ENCODE measurements at places on chromosomes 11 and 22.

GRCh38 chr22:48209473-48210197 is 1447.2 kb downstream of the TBC1D22A start:
- DNase-seq: no peak

- DNase-seq: no peak
These were observed 1.6 kb downstream of the NPAT start for GRCh38 chr11:108220721-108221336.

- DNase-seq: no peak
These were observed 9.7 kb upstream of the PIWIL4 start for GRCh38 chr11:94557421-94557820.

GRCh38 chr11:103659743-103660142 is 376.7 kb upstream of the DDI1 start:
- DNase-seq: no peak

- no peak for DNase-seq
These were observed 61.5 kb upstream of the INCENP start for GRCh38 chr11:62062223-62062861.

GRCh38 chr22:24878969-24879368 is 67.5 kb downstream of the LHFPL7 start:
- no peak for DNase-seq

GRCh38 chr22:36528341-36528740 is 625 bp downstream of the EIF3D start:
- no peak for DNase-seq

Measured in GM04504 (cell line).